ENCODE measurements at places on chromosomes 11 and 22.
A peak's percentile ranks its signal among the peaks of the same experiment; 100 is the strongest.

- DNase-seq = no peak
Observed at GRCh38 chr11:112156956-112157766, 6.7 kb downstream of the IL18 start.

GRCh38 chr11:78715639-78716311 lies 141.1 kb upstream of the NARS2 start:
- peak; percentile 59 for DNase-seq

GRCh38 chr22:24553597-24554312 lies 1.2 kb downstream of the GUCD1 start:
- no peak for DNase-seq

DNA sequence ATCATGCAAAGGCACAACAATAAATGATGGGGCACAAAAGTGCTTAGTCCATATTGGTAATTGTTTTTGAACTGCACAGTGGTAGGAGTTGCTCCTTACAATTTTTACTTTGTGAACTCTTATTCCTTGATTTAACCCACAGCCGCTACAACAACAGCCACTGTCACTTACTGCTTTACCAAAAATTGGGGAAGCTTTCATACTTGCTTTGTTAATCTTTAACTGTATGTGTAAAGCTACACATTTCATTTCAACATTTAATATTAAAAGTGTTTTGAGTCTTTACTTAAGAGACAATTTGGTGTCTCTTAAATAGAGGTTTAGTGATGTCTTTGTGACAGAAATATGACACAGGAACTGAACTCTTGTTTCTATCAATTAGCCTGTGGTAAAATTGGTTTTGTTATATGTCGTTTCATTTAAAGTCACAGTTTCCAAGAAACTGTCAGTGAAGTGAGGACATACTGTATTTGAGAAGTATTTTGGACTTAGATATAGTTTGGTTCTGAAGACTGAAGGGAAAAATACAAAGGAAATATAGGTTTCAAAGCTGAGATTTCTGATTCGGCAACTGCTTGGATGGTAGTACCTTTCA lies 6.5 kb upstream of the IL18BP start:
- DNase-seq = no peak

DNA sequence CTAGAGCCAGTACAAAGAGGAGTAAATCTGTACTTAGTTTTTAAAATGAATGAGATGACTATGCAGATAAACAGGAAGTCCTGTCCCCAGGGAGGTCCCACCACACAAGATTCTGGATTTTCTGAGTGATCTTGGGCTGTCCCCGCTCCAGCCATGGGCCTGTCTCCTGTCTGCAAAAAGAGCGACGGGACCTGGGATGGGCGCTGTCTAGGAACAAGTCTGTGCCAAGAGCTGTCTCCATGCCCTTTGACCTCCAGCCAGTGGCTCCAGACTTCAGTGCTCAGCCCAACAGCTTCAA lies 6.0 kb downstream of the CSNK1E start:
- DNase-seq = no peak

- no peak for DNase-seq
Observed at GRCh38 chr22:48934446-48934845, 893.2 kb downstream of the BRD1 start.

DNA sequence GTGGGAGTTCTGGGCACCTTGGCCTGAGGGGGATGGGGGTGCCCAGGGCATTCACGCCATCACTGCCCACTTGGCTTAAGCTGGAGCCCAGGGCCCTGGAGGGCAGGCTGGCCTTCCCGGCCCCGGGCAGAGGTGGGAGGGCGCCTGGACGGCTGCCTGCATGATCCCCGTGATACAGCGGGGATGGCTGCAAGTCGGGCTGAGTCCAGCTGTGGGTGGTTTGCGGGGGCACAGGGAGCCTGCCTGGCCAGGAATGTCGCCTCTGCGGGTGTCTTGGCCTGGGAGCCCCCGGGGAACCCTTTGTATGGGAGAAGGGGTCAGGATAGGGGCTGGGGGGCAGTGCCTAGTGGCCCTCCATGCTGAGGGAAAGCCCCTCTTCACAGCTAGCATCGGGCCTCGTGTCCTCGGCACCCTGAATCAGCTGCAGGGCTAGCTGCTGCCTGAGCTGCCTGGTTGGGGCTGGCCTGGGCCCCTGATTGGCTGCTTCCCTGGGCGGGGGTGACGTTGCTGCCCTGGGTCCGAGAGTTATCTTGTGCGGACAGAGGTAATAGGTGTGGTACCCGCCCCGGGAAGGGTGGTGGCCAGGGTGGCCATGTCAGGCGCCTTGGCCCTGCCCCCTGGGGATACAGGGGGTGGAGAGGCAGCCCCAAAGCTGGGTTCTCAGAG lies 8.3 kb downstream of the BRSK2 start:
- DNase-seq = no peak

- no peak for DNase-seq
Observed at GRCh38 chr22:24706732-24707469, 67.6 kb downstream of the PIWIL3 start.

DNA sequence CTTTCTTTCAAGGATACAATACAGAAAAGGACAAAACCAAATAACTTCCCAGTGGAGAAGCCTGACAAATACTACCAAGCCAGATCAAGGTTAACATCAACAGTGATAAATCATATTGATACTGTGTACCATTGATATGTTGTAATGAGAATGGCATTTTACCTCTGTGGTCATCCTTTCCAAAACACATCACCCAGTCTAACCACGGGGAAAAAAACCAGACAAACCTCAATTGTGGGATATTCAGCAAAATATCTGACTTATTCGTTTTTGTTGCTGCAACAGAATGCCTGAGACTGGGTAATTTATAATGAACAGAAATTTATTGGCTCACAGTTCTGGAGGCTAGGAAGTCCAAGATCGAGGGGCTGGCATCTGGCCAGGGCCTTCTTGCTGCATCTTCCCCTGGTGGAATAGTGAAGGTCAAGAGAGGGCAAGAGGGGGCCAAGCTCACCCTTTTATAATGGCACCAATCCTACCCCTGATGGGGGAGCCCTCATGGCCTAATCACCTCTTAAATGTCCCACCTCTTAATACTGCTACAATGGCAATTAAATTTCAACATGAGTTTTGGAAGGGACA lies 66.1 kb downstream of the FAM76B start:
- DNase-seq = no peak

GRCh38 chr11:114367244-114367957 lies 32.9 kb downstream of the C11orf71 start:
- no peak for DNase-seq

DNA sequence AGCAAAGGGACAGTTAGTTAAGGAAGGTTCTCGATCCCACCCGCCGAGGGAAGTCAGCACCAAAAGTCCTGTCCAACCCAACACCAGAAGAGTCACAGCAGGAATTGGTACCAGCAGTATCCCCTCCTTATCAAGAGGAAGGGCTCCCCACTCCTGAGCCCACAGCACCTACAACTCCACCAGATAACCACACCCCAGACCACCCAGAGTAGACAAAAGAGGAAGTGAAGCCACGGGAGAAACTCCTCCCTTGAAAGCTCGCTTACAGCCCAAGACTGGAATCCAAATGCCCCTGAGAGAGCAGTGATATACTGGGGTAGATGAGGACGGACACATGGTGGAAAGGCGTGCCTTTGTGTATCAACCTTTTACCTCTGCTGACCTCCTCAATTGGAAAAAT lies 7.3 kb upstream of the CD5 start:
- DNase-seq = peak; percentile 28

DNA sequence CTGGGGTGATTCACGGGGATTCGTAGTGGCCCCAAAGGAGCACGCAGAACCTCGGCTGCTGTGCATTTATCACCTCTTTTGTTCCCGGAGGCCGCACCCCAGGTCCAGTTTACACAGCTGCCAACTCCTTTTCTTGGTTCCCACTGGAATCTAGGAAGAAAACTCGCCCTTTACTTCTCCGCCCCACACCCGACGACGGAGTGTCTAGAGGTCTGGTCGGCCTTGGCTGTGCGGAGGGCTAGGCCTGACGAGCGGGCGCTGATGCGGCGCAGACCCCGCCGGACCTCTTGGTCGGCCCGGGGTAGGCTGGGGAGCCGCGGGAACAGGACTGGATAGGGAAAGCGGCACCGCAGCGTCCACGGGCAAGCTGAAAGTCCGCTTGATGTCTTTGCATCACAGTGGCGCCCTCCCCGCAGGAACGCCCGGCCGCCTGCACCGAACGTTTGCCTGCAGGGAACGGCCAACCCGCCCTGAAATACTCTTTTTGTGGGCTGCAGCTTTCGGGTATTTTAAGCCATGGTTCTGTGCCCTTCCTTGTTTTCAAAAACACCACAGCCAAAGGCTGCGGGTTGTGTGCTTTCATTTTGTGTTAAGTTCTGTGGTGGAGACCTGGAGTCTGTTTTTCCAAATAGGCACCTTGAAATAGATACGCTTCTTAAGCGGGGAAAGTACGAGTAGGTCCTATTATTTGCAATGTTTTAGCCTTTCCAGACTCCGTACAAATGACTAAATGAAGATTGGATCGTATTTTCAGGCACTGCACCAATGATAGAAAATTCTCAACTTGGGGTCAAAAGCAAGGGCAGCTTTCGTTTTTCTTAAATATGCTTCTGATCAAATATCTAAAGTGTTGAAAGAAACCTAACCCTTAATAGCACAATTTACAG lies 829 bp upstream of the ZBED5 start:
- peak; percentile 45 for DNase-seq

GRCh38 chr11:80778432-80778831 lies 1337.6 kb upstream of the TENM4 start:
- no peak for DNase-seq

- no peak for DNase-seq
Observed at GRCh38 chr22:32621656-32622003, 147.0 kb downstream of the FBXO7 start.

DNA sequence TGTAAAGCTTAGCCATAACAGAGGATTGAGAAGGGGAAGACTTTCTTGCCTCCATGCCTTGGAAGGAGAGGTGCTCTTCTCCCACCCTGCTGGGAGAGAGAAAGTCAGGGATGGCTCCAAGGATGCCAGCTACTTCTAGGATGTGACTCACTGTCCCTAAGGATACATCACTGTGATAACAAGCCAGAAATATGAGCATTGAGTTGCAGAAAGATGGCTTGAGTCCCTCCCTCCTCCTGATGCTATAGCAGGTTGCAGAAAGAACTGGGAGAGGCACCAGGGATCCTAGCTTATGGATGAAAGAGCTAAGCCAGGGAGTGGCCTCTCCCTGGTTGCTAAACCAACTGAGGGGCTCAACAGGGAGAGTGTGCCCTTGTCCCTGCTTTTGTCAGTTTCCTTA lies 27.8 kb upstream of the FJX1 start:
- no peak for DNase-seq

DNA sequence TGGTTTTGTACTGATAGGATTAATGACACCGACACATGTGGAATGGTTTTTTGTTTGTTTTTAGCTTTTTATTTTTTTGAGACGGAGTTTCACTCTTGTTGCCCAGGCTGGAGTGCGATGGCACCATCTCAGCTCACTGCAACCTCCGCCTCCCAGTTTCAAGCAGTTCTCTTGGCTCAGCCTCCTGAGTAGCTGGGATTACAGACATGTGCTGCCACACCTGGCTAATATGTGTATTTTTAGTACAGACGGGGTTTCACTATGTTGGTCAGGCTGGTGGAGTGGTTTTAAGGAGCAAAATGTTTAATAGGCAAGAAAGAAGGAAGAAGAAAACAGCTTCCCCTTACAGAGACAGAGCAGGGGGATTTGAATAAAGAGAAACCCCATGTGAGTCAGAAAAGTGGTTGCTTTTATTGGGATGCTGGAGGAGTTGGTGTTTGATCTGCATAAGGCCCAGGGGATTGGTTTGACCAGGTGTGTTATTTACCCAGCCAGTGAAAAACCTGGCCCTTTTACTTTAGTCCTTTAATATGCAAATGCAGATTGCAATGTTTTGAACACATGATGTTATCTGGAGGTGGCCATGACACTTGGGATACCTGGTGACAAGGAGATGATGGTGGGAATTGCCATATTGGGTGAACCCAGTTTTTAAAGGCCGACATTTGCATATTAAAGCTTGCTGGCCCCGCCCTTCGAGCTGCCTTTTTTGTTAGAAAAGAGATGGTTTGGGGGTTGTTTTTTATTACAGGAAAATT lies 24.3 kb downstream of the SUSD2 start:
- DNase-seq = no peak

- peak; percentile 52 for DNase-seq
Observed at GRCh38 chr11:71991494-71991893, 7.2 kb upstream of the IL18BP start.

- DNase-seq = peak; percentile 72
Observed at GRCh38 chr22:21642584-21643448, 714 bp downstream of the SDF2L1 start.

- DNase-seq = peak; percentile 63
Observed at GRCh38 chr22:38218661-38219622, 17.1 kb downstream of the MAFF start.

DNA sequence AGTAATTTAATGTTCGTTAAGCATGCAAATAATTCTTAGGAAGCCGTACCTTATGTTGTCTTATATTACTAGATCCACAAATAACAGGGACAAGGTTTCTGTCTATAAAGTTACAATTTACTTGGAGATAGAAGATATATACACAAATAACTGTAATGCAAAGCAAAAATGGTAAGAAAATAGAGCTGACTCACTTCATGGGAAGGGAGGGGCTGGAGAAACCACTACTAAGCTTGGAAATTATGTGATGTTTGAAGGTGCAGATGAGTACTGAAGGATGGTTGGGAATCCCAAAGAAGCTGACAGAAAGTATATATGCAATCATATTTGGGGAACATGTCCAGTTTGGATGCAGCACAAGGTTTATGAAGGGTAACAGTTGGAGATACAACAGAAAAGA lies 4.0 kb downstream of the NPAT start:
- DNase-seq = no peak

DNA sequence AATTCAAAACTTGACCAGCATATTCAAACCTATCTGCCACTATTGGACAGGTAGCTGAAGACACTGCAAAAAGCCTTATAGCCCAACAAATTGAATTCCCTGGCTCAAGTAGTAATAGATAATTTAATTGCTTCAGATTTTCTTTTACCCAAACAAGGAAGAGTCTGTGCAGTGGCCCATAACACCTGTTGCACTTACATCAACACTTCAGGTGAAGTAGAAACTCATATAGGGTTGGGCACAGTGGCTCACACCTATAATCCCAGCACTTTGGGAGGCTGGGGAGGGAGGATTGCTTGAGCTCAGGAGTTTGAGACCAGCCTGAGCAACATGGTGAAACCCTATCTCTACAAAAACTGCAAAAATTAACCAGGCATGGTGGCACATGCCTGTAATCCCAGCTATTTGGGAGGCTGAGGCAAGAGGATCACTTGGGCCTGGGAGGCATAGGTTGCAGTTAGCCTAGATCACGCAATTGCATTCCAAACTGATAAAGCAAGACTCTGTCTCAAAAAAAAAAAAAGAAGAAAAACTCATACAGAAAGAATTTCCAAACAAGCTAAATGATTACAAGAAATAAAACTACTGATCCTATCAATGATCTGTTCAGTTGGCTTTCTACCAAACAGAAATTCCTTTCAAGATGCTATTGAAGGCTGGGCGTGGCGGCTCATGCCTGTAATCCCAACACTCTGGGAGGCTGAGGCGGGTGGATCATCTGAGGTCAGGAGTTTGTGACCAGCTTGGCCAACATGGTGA lies 9.5 kb downstream of the FOLR3 start:
- DNase-seq = no peak

GRCh38 chr11:113188371-113188834 lies 126.0 kb upstream of the TTC12 start:
- DNase-seq = no peak
